NCI-H446 (cell line): ENCODE measurements at places on chromosomes 5 and 9.
A peak's percentile ranks its signal among the peaks of the same experiment; 100 is the strongest.

- no peak for DNase-seq
Observed at GRCh38 chr5:149434162-149435014, 55.3 kb upstream of the IL17B start.

GRCh38 chr5:118956727-118957126 is 31.6 kb downstream of the DTWD2 start:
- DNase-seq, result peak; percentile 61

DNA sequence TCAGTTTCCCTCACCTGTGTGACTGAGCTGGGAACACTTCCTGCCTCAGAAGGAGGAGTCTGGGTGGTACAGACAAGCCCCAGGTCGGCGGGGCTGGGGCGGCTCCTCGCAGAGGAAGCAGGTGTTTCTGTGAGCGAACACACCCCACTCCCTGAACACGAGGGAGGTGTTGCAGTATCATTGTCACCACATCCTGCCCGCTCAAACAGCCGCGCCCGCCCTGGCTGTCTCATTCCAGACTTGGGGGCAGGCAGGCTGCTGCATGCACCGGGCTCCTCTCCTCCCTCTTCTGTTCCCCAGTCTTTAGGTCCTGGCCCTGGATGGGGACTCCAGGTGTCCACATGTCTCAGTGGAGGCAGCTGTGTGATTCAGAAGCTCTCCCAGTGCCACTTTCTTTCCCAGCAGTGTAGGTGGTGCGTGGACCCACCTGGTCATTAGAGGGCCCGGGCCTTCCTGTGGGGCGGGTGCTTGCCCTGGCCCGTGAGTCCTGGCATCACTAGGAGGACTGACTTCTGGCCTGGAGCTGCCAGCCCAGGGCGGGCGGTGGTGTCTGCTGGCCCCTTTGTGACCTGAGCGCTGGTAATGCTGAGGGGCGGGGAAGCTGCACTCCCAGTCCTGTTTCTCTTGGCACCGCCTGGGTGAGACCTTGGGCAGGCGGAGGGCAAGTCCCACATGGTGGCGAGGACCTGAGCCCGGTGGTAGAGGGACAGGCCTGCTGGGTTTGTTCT is 18.3 kb upstream of the PHYHD1 start:
- no peak for DNase-seq

DNA sequence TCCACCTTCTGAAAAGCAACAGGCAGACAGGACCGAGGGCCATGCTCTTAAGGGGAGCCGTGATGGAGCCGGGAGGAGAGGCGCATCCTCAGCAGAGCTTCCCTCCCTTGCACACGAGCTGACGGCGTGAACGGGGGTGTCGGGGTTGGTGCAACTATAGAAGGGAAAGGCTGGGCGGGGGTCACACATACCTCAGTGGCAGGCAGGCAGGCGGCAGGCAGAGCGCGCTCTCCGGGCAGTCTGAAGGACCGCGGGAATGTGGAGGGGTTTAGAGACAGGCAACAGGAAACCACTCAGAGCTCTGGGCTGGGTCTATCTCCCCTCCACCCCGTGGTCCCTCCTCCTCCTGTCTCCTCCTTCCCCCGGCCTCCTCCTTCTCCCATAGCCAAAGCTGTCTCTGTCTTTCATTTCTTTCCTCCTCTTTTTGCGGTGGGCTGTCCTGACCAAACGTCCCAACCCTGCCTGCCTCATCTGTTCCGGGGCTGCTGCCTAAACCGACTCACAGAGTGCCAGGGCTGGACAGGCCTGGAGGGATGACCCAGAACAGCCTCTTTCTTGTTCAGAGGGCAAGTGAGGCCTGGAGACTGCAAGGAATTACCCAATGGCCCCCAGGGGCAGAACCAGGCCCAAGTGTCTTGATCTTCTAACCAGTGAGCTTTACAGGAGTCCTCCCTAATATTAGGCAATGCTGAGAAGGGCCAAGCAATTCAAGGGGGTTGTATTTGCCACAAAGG is at the start of gene SPARC:
Gene SPARC (minus strand): TSS at position 242 of the 734 bp plus-strand sequence. CDS start 10,727 bp downstream, outside the sequence.
- no peak for DNase-seq

DNA sequence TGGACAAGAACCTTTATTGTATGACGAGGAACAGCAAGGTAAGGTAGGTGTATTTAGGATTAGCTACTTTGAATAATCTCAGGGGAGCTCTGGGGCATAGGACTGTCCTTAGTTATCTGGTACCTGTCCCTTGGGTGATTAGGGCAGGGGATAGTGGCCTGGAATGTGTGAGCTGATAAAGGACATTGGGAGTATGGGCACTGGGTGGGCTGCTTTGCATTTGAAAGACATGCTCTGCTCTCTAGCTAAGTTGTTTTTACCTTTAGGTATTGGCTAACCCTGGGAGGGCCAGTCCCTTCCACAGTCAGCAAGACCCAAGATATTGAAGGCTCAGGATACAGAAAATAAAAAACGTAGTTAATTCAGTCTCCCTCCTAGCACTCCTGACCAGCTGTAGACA is 282.8 kb upstream of the C9orf72 start:
- DNase-seq, result no peak

DNA sequence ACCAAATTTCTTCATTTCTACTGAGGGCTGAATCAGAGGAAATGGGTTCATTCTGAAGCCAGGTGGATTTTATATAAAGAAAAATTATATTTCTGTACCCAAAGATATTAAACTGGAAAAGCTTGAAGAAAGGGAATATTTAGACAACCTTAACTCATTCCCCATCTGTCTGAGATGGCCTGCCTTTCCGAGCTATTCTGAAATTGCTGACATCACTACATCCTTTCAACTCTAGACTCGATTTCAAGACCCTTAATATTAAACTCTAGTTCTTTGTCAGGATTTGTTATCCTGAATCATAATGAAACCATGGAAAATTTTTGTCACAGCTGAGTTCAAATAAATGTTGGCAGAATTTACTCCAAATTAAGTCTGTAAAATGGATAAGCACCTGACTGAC is 818.5 kb upstream of the SEMA6A start:
- no peak for DNase-seq

GRCh38 chr5:74630453-74631066 is 10.0 kb downstream of the ENC1 start:
- DNase-seq, result no peak

- DNase-seq, result no peak
Observed at GRCh38 chr9:16683326-16683725, 187.1 kb downstream of the BNC2 start.

DNA sequence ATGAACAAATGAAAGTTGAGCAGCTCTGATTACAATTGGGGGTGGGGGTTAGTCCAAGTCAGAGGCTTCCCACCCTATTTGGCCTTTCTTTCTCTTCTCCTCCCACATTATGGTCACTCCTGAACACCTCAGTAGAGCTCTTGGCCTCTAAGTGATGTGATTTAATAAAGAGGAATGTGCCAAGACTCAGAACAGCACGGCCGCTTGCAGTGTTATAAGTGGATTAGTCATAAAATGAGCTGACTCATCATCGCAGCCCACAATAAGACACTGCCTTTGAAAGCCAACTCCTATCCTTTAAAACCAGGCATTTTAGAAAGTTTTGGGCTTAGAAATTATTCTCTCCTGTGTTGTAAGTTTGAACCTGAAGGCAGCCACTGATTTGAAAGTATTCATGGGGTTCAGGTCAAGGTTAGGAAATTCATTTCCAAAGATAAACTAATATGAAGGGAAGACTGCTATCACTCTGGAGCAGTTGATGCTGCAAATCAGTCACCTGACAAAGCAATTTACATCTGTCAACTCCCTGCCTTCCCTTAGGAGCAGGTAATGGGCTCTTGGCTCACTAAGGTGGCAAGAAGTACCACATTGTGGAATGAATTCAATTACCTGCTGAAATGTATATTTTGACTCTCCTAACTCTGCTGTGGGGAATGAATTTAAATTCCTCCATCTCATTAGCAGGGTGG is 283.6 kb upstream of the NMUR2 start:
- DNase-seq, result peak; percentile 57

- DNase-seq, result no peak
Observed at GRCh38 chr5:14121552-14121951, 21.6 kb upstream of the TRIO start.

GRCh38 chr9:134660407-134660806 is 18.8 kb downstream of the COL5A1 start:
- DNase-seq, result no peak

DNA sequence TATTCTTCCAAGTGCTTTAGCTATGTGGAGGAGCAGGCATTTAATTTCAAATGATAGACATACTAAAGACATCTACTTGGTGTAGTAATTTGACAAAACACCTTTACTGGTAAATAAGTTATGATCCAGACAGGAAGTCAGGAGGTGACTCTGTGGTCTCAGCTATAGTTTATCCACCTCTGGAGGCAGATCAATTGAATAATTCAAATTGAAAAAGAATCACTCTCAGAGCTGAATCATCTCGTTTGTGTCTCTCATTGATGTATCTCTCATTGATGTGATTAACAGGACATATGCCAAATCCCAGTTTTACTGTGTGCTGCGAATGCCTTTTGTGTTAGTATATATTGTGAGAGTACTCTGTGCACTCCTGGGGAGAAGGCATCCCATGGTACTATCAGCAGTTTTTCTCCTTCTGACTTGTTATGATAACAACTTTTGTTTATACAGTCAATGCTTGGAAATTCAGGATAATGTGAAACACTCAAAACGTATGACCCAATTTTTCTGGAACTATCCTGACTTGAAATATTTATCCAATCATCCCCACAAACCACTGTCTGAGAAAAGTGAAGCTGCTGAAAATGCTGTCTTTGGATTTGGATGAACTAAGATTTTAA is 48.5 kb upstream of the DAB2 start:
- no peak for DNase-seq

DNA sequence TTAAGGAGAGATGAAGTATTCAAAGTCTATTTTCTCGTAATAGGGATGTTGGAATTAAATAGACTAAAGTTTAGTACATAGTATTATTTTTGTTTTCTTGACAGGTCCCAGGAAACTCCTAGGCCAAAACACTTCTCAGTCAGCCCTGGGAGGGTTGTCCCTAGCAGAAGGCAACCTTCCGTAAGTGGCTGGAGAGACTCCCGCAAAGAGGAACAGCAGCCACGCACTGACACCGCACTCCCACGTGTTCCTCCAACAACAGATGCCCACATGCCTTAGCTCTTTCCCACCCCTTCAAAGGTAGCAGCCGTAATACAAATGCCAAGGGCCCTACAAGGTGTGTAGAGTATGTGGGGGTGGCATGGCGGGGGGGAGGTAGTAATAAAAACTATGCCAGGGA is 28.4 kb downstream of the PCDHGC5 start:
- no peak for DNase-seq

DNA sequence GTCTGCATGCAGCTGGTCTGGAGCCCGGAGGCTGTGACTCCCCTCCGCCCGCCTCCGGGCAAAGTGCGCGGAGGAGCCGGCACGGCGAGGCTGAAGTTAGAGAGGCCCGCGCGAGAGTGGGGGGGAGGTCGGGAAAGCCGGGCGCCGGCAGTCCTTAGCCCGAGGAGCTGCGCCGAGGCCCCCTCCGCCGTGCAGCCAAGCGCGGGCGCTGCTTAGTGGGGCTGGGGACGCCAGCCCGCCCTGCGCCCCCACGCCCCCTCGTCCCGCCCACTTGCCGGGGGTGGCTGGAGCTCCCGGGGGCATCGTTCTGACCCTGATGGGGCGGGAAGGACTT is 403 bp downstream of the NINJ1 start:
- DNase-seq, result no peak

DNA sequence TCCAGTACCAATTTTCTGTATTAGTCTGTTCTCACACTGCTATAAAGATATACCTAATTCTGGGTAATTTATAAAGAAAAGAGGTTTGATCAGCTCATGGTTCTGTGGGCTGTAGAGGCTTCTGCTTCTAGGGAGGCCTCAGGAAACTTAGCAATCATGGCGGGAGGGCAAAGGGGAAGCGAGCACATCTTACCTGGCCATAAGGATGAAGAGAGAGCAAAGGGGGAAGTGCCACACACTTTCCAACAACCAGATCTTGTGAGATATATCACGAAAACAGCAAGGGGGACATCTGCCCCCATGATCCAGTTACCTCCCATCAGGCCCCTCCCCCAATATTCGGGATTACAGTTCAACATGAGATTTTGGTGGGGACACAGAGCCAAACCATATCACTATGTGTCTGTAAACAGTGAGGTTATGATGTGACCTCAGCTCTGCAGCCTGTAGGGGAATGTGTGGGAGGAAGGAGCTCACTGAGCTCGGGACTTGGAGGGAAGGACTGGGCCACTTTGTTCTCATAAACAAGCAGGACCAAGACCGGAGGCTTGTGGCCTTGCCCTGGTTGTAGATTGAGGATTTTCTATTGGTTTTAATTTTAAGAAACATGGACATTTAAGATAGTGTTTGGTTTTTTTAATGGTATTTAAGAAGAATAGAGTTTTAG is 85.2 kb downstream of the EHMT1 start:
- DNase-seq, result no peak

- no peak for DNase-seq
Observed at GRCh38 chr9:114488398-114489129, 16.7 kb downstream of the WHRN start.

DNA sequence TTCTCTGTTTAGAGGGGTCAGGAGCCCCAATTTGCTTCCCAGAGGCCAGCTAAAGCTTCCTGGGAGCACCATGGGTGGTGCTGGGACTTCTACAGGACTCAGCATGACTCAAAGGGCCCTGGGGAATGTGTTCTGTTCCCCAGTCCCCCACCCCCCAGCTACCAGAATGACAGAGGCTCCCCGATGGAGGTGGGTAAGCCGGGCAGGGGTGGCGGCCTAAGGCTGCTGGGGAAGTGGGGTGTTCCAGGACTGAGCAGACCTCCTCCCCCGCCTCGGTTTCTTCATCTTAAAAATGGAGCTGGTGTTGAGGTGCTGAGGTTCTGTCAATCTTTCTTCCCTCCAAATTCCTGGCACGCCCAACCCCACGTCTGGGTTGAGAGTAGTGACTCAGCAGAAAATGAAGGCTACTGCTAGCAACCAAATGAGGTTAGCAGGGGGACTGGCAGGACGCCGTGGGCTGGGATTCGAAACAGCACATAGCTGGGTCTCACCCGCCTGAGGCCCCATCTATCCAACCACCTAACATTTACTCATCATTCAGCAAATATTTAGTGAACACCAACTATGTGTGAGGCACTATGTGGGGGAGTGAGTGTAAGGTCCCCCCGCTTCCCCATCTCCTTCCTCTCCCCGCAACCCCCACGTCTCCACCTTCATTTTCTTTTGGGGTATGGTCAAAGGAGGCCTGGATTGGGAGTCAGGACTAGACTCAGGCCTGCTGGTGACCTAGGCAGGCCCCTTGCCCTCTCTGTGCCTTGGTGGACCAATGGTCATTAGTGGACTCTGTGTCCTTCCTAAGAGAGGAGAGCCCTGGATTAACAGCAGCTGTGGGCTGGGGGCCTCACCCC is 50.2 kb downstream of the C9orf50 start:
- no peak for DNase-seq

- no peak for DNase-seq
Observed at GRCh38 chr5:66877843-66878242, 281.6 kb downstream of the MAST4 start.
